ENCODE measurements at places on chromosomes 13 and 19.

DNA sequence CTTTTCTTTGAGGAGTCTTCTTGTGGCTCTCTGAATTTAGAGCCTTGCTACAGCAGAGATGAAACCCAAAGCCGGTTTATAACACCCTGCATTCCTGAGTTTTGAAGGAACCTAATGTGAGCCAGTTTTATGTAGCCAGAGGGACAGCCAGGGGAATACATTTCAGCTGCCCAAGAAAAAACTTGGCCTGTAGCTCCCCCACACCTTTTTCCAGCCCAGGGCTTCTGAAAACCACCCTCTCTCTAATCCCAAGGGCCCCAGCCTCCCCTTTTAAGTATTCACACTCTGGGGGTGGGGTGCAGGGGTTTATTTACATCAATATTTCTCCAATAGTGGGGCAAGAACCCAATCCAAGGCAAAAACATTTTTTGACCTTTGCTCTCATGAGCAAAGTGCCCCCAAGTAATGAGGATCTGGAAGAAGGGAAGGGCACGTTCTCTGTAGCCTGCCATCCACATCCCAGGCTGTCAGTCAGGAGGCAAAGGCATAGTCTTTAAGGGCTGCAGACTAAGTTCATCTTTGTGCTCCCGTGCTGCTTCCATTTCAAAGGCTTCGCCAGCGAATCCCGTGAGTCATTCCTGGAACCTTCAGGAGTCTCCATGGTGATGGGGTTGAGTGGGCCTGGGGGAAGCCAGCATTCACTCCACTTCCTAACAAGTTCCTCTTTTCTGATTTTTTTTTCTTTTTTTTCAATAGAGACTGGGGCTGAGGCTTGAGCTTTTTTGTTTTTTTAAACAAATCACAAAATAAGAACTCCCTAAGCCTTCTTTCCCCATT lies 33.2 kb upstream of the MEDAG start:
- DNase-seq: no peak

DNA sequence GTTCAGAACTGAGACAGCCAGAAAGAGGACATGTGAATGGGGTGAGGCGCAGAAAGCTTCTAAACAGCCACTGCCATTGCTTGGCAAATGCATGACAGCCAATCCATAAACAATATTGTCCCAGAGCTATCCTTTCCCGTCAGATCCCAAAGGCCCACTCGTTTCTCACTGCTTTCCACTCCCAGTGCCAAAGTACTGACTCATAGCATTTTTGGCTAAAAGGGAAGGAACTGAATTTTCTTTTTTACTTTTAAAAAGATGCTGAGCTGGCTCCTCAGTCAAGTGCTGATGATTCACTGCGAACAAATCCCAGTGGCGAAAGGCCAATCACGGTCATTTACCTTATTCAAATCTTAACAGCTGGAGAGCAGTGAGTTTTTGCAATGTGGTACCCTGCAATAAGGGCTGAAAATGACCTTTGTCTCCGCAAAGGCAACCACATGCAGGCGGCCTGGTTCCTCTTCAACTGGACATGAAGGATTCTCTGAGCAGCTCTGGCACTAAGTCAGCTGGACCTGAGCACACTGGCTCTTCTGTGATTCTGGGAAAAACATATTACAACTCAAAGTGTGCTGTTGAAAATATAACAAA lies 151.7 kb downstream of the DCLK1 start:
- DNase-seq: no peak

GRCh38 chr13:47126432-47126831 lies 229.6 kb upstream of the HTR2A start:
- DNase-seq: no peak

DNA sequence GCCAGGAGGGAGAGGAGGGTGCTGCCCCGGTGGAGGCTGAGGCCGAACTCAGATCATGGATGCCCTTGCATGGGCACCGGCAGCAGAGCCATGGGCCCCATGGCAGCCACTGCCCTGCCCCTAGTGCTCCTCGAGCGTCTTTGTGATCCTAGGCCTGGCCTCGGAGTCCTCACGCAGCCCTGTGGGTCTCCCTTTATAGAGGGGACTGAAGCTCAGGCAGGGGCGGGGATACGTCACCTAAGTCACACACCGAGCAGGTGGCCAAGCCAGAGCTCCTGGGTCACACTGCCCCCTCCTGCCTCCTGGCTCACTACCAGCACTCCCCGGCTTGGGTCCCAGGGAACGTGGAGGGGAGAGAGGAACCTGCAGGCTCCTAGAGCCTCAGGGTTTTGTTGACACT lies 28.7 kb downstream of the DHX34 start:
- no peak for DNase-seq

DNA sequence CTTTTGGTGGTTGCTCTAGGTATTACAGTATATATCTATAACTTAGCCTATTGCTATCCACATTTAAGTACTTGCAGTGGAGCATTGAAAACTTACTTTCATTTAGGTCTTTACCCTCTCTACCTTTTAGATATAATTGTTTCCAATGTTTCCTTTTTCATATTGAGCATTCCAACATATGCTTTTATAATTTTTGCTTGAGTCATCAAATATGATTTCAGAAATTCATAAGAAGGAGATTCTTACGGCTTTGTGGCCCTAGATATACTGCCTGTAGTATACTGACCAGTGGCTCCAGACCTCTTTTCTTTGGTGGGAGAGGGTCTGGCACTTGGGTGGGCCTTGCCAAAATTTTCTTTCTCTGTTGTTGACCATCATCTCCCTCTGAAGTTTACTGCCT lies 32.8 kb upstream of the ZNF850 start:
- DNase-seq: no peak

- no peak for DNase-seq
Measured at GRCh38 chr13:78602561-78603239, 652 bp downstream of the POU4F1 start.

- DNase-seq: no peak
Measured at GRCh38 chr13:75384879-75385707, 96.9 kb downstream of the TBC1D4 start.

Data from activated T-cell treated with anti-CD3 and anti-CD28 coated beads for 1 hour (primary cell).